CD4-positive, alpha-beta T cell treated with Interleukin-10 for 1 hour (primary cell): ENCODE measurements at places on chromosomes 5 and 9.

DNA sequence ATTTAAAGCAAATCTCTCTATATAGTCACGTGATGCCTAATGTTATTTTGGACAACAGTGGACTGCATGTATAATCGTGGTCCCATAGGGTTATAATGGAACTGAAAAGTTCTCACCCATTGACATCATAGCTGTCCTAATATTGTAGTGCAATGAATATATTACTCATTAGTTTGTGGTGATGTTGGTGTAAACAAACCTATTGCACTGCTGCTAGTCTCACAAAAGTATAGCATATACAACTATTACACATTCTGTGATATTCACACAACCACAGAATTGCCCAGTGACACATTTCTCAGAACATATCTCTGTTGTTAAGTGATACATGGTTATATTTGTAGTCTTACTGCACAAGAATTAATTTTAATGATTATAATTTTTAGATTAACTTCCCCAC, 37.7 kb downstream of the IPO11 start:
- no peak for DNase-seq

- no peak for DNase-seq
These were observed 91.3 kb upstream of the GPBP1 start for GRCh38 chr5:57082441-57083067.

GRCh38 chr5:10467281-10468198, 25.9 kb downstream of the ROPN1L start:
- DNase-seq, result no peak

GRCh38 chr5:61279725-61280124, 52.3 kb upstream of the ZSWIM6 start:
- no peak for DNase-seq

- DNase-seq, result no peak
These were observed 346.4 kb downstream of the ARL15 start for GRCh38 chr5:53963958-53964357.

DNA sequence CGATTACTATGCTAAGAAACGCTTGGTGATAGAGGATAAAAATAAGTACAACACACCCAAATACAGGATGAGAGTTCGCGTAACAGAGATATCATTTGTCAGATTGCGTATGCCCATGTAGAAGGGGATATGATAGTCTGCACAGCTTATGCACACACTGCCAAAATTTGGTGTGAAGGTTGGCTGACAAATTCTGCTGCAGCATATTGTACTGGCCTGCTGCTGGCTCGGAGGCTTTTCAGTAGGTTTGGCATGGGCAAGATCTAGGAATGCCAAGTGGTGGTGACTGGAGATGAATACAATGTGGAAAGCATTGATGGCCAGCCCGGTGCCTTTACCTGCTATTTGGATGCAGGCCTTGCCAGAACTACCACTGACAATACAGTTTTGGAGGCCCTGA, 208.4 kb downstream of the PDZD2 start:
- no peak for DNase-seq

DNA sequence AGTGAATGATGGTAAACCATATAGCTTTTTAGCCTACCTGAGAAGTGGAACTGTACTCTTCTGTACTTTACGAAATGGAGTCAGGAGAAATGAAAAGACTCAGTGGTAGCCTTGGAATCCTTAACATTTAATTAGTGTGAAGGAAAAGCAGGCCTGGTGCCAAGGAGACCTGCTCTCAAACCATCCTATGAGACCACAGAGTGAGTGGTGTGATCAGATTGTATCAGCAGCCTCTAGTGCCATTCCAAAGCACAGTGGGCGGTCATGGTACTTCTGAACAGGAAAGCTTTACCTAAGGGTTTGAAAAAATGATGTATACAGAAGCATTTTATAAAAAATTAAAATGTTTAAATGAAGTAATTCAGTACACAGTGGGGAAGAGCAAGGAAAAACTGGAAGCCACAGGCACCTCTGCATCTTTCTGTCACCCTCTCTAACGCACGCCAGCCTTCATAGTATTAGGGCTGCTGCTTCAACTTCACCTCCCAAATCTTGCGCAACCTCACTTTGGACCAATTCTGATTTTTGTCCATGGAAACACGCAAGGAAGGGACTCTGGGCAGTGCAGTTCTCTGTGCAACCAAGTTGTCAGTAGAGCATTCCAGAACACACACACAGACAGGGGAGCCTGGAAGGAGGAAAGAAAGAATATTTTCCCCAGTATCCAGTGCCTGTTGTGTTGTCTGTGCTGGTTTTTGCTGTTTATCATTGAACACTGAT, 203.7 kb downstream of the SH3GL2 start:
- no peak for DNase-seq

- DNase-seq, result no peak
These were observed 53.0 kb downstream of the TSSK1B start for GRCh38 chr5:113381791-113382190.

- no peak for DNase-seq
These were observed 2.1 kb downstream of the NADK2 start for GRCh38 chr5:36239370-36240293.

GRCh38 chr5:149221731-149222342, 49.8 kb upstream of the AFAP1L1 start:
- DNase-seq, result no peak

DNA sequence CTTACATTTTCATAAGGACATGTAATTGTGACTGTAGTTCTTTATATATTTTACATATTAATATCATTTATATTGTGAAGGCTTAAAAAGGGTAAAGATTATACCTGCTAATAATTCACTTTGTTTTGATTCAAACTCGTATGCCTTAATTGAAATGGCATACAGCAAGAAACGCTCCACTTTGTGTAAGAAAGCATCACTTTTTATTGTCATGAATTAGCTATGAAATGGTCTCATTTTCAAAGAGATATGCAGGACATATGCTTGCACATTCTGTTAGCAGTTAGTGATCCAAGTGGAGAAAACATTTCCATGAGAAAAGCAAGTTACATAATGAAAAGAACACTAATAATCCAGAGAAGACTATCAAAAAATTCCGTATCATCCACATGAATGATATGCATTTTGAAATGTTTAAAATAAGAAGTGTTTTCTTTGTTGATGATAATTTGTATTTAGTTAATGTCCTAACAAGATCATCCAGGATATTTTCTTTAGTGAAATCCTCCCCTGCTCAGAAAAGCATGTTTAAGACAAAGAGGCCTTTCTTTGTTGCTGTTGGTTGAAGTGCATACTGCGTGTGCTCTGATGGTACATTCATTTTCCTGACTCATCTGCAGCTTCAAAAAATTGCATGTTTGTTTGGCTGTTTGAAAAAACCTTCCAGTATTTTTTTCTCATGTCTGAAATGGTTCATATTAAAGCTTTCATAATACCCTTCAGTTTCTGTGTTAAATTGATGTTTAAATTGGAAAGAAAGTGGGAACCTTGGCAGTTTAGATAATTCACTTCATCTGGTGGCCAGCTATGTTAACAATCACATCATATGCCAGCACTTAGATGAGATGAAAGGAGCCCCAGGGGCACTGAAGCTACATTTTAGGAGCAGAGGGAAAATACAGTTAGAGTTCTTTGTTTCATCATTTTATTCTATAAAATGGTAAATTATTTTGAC, 242.2 kb downstream of the CSNK1G3 start:
- no peak for DNase-seq

GRCh38 chr5:42498000-42498399, 74.8 kb downstream of the GHR start:
- DNase-seq, result no peak

DNA sequence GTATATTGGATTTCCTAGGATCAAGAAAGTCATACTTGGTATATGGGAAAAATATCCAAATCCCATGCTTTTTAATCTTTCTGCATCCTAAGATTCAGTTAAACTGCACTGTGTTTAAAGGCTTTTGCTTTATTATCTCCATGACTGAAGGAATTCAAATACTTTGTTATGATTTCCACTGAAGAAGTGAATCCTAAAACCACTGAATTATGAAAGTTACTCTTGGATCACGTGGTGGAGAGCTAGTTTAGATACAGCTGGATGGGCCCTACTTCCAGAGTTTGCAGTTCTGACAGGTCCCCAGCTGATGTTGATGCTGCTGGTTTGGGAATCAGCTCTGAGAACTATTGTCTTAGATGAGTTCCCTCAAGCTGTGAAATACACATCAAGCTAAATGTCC, 5.0 kb downstream of the DAB2 start:
- no peak for DNase-seq

DNA sequence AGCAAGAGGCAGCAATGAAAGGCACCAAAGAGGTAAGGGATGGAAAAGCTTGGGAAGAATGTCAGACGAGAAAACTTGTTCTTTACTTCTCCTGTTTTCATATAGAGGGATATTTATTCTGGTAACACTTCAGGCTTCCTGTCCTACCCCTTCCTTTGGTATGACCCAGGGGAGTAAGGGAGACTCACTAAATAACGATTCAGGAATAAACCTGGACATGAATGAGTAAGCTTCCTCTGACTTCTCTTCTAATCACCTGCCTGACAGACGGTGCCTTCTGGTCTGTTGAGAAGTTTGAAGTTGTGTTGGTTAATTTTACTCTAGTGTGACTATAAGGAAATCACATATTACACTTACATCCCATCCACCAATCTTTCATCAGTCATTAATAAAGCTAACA, 461.2 kb downstream of the CDH12 start:
- DNase-seq, result no peak

- DNase-seq, result no peak
These were observed 46.0 kb upstream of the OR2K2 start for GRCh38 chr9:111375817-111376564.

DNA sequence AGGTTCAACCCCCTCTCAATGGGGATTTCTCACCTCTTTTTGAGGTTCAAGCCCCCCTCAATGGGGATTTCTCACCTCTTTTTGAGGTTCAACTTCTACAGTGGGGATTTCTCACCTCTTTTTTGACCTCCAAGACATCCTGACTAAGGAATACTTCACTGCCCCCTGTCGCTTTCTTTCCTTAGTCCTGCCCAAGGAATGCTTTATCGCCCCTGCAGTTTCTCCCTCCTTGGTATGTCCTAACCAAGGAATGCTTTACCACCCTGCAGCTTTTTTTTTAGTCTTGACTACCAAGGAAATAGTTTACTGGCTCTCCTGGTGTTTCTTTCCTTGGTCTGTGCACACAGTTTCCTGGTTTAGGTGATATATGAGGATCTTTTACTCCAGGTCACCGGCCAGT, 9.6 kb upstream of the IRGM start:
- DNase-seq, result no peak

DNA sequence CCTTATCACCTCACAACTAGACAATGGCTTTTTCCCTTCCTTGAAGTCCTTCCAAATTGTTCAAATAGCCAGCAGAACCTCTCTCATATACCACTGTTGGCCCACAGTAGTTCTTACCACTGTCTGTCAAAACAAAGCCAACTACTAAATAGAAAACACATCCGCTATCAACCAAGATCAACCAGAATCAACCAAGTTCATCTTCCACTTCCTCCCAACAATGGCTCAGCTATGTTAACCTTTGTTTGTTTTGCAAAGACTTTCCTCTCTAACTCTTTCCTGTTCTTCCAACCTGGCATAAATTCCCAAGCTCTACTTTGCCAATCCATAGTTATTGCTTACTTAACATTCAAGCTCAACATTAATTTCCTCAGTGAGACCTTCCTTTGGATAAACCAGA, 15.2 kb downstream of the ELL2 start:
- DNase-seq, result no peak

- no peak for DNase-seq
These were observed 120.6 kb downstream of the FOCAD start for GRCh38 chr9:20804489-20805250.

DNA sequence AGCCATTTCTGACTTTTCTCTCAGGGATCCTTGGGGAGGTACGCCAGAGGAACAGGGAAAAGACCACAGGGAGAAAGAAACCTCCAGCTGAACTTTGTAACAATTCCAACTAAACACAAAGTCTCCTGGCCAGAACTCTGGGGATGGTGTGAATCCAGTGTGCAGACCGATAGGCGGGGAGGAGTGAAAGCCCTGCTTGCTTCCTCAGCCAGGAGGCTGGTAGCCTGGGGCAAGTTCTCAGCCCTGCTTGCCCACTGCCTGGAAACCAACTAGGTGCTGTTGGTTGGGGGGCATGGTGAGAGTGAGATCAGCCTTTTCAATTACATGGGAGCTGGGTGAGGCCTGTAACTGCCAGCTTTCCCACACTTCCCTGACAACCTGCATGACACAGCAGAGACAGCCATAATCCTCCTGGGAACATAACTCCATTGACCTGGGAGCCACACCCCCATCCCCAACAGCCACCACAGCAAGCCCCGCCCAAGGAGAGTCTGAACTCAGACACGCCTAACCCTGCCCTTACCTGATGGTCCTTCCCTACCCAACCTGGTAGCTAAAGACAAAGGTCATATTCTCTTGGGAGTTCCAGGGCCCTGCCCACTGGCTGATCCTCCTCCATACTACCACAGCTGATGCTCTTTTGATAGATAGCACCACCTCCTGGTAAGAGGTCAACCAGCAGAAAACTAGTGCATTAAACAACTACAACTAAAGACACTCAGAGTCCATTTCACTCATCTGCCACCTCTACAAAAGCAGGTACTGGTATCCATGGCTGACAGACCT, 100.1 kb upstream of the TNFAIP8 start:
- peak; percentile 36 for DNase-seq

- DNase-seq, result peak; percentile 32
These were observed 17.5 kb upstream of the ROPN1L start for GRCh38 chr5:10424124-10424731.

DNA sequence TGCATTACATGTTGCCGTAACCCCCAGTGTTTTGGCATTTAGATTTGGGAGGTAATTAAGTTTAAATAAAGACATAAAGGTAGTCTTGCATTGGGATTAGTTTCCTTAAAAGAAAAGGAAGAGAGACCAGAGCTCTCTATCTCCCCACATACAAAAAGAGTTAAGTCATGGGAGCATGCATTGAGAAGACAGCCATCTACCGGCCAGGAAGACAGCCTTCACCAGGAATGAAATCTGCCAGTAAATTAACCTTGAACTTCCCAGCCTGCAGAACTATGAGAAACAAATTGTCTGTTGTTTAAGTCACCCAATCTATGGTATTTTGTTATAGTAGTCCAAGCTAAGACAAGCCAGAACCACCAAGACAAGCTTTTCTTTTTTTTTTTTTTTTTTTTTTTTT, 567.0 kb upstream of the CDH18 start:
- DNase-seq, result no peak

GRCh38 chr5:58891086-58891970, 308.5 kb downstream of the RAB3C start:
- DNase-seq, result peak; percentile 69

DNA sequence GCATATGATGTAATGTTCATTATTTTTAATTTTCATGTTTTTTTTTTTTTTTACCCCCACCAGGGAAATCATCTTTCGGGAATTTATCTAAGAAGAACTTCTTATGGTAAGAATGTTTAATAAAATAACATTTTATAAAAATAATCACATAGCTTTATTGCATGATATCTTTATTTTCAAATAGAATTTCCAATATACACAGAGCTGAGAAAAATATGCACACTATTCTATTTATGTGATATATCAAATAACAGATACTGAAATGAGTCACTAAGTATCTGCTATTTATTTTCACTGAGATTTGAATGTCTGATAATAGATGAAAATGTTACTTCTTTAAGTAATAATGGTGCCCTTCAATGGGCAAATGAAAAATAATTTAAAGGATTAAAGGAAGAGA, 1217.3 kb downstream of the MAT2B start:
- no peak for DNase-seq
